ENCODE measurements at places on chromosomes 12 and 14. TPM values are rescaled to one million over a fixed set of nuclear protein-coding genes. Genes with fewer than 3 reads are reported as not detected.

MSRB3 gene
- total RNA-seq, result 8.5 TPM

- DNase-seq, result no peak
These were observed 20.8 kb upstream of the CDK17 start for GRCh38 chr12:96421014-96421413.

GRCh38 chr12:71431991-71432390 is 7.6 kb upstream of the LGR5 start:
- no peak for DNase-seq

GRCh38 chr14:93717668-93718320 is 70.5 kb downstream of the PRIMA1 start:
- peak; percentile 72 for DNase-seq

DNA sequence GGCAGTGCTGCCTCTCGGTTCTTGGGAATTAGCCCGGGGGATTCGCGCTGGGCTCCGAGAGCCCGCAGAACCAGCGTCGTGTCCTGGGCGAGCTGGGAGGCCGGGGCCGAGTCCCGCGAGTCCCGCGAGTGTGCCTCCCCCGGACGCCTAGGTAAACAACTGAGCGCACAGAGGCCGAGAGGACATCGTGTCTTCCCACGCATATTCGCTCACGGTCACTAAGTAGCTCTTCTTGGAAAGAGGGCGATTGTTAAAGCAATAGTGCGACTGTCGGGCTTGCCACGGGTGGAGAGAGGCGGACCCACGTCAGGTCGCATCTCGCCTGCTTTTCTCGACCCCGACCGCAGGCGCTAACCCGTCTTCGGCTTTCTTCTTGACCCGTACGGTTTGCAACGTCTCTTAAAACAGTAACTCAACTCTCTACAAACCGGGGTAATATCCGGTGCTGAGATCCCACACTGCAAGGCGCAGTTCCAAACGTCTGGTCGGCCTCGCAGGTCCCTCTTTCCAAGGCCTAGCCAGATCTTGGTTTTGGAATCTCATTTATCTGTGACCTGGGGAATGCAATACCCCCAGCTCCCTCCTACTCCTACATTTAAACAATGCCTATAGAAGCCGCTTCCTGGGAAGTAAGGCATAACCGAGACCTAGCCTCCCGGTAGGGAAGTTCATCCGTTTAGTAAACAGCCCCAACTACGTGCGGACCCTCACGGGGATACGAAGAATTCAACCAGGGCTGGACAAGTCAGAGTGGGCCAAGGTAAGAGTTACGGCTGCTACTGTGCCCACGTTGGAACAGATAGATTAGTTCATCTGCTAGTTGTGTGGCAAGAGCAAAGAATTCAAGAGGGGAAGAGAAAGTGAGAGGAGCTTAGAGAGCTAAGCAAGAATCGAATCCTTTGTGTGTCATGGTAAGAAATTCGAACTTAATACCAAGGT is 736 bp upstream of the PHLDA1 start:
- DNase-seq, result peak; percentile 83

GRCh38 chr12:120504587-120504986 is 8.7 kb downstream of the DYNLL1 start:
- DNase-seq, result no peak
